ENCODE measurements at places on chromosomes 1 and 21. TPM values are rescaled to one million over a fixed set of nuclear protein-coding genes. Genes with fewer than 3 reads are reported as not detected.
A peak's percentile ranks its signal among the peaks of the same experiment; 100 is the strongest.

Gene C1orf141
- total RNA-seq, result not detected

DNA sequence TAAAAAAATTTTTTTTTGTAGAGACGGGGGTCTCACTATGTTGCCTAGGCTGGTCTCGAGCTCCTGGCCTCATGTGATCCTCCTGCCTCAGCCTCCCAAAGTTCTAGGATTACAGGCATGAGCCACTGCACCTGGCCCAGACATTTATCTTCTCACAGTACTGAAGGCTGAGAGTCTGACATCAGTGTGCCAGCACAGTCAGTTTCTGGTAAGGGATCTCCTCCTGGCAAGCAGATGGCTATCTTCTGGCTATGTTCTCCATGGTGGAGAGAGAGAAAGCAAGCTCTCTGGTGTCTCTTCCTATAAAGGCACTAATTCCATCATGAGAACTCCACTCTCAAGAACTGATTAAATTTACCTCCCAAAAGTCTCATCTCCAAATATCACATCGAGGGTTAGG lies 57.8 kb upstream of the C1orf185 start:
- DNase-seq, result peak; percentile 11

DNA sequence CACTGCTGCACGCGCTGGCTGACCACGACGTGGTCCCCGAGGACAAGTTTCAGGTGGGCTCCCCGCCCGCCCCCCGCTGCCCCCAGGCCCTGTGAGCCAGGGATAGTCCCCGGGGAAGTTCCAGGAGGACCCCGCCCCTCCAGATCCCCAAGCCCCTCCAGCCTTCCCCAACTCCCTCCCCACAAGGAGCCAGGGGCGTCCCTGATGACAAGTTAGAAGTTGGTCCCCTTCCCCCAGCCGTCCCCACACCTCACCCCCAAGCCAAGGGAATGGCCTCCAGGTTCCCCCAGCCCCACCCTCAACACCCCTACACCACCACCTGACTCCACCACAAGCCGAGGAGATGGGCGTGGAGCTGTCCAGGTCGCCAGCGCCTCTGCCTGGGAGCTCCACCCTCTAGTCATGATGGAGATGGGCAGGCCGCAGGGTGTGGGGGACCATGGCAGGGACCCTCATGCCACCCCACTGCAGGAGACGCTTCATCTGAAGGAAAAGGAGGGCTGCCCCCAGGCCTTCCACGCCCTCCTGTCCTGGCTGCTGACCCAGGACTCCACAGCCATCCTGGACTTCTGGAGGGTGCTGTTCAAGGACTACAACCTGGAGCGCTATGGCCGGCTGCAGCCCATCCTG lies 525 bp downstream of the AIRE start:
- no peak for DNase-seq

GRCh38 chr1:160888926-160889325 lies 3.9 kb upstream of the ITLN1 start:
- no peak for DNase-seq

GRCh38 chr1:229563241-229563640 lies 4.7 kb upstream of the ABCB10 start:
- no peak for DNase-seq

- DNase-seq, result no peak
These were observed 660.7 kb downstream of the PTPRU start for GRCh38 chr1:29896791-29897714.

DNA sequence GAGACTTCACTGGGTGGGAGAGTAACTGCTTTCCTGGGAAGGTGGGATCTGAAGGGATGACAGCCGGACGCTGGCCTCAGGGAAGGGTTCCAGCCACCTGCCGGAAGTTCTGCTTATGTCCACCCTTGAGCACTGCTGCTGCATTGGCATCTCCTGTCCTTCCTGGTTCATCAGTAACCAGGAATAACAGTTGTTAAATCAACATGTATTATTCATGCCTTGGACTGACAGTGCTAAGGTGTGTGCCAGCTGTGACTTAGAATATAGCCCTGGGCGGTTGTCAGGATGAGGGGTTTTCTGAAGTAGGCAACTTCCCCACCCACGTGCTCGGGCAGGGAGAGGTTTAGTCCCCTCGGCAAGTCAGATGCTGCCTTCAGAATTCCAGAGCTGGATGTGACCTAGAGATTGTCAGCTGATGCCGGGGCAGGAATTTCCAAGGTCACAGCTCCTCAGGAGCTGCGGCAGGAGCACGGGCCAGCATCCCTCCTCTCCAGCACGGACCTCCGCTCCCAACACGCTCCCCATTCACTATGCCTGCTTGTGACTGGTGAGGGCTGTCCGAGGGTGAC lies 17.9 kb downstream of the CLDN14 start:
- DNase-seq, result no peak
